ENCODE measurements at places on chromosomes 3 and 15. TPM values are rescaled to one million over a fixed set of nuclear protein-coding genes. Genes with fewer than 3 reads are reported as not detected.

ICE2 gene
- total RNA-seq: 19.8 TPM

GDPGP1 gene
- total RNA-seq: 6.7 TPM

DNA sequence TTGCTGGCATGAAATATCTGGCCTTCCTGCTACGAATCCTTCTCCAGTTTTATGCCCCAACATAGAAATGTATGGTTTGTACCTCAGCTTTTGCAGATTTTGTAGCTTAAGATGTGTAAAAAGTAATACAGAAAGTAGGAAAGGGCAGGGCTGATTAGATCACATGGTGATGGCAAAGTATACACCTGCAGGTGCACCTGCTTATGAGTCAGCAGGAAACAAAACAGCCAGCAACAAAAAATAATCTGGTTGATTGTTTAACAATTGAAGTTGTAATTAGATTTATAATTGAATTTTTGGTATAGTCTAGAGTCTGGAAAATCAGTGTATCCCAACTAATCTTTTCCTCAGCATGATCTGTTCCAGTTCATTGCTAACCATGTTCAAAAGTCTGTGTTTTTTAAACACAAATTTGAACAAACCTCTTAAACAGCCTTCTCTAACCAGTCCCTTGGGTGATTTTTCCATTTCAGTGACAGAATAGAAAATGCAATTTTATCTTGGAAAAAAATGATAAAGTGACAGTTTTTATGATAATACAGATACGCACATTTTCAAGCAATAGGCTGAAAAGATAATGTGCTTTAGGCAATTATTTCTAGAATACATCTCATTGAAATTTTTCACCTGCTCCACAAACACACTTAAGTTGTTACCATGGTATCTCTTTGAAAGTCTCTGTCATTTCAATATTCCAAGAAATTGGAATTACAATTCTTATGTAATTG lies 477.4 kb downstream of the NAALADL2 start:
- no peak for DNase-seq

GRCh38 chr3:125001557-125002413 lies 54.0 kb downstream of the HEG1 start:
- DNase-seq: peak; percentile 46

DNA sequence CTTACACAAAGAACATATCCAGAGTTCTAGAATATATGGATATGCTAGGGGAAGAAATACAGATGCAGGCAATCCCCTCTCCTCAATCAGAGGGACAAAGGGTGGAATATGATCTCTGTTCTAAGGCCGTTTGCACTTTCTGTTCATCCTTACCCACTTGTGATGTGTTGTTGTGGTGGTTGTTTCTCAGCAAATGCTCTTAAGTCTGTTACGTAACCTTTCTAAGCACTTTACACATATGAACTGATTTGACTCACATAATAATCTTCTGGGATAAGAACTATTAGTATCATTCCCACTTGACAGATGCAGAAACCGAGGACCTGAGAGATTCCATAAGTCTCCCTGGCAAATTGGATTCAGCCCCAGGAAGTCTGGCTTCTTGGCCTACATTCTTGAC lies 40.5 kb downstream of the NGRN start:
- no peak for DNase-seq

- no peak for DNase-seq
These were observed 5.2 kb upstream of the C3orf85 start for GRCh38 chr3:109131276-109131675.

Measured in liver (tissue), 10 donors.